Daoy (cell line): ENCODE measurements at places on chromosomes 5 and 9. TPM values are rescaled to one million over a fixed set of nuclear protein-coding genes. Genes with fewer than 3 reads are reported as not detected.

The GGTA1 gene
- total RNA-seq, result not detected in 2 replicates

The SLC22A4 gene
- total RNA-seq, result 3.0 and 3.5 TPM in 2 replicates

The FCHSD1 gene
- 7.5 and 13.2 TPM in 2 replicates for total RNA-seq

The HTR1A gene
- not detected in 2 replicates for total RNA-seq

The NCS1 gene
- total RNA-seq, result 40.7 and 49.6 TPM in 2 replicates

The SMIM27 gene
- 4.6 and 11.9 TPM in 2 replicates for total RNA-seq

The FOXD1 gene
- total RNA-seq, result 21.9 and 62.3 TPM in 2 replicates

The IL31RA gene
- 9.5 and 12.4 TPM in 2 replicates for total RNA-seq

The RASGEF1C gene
- total RNA-seq, result 0.40 TPM in 1 of 2 replicates, not detected in the other

The NUTM2F gene
- not detected in 2 replicates for total RNA-seq

The SCGB3A2 gene
- total RNA-seq, result not detected in 2 replicates

The SPATA31D4 gene
- total RNA-seq, result not detected in 2 replicates

The LYRM7 gene
- 14.9 and 22.0 TPM in 2 replicates for total RNA-seq

The PTGES gene
- 3.9 and 4.5 TPM in 2 replicates for total RNA-seq

The SV2C gene
- 0.03 and 0.11 TPM in 2 replicates for total RNA-seq

The SLC36A3 gene
- total RNA-seq, result not detected in 2 replicates

The RACK1 gene
- total RNA-seq, result 3,901 and 4,257 TPM in 2 replicates

The LRRC19 gene
- not detected in 2 replicates for total RNA-seq

The CCDC180 gene
- total RNA-seq, result 1.3 and 1.9 TPM in 2 replicates

The DNM1 gene
- total RNA-seq, result 8.5 and 12.3 TPM in 2 replicates

The SMC2 gene
- 61.5 and 73.9 TPM in 2 replicates for total RNA-seq

The SYNPO gene
- total RNA-seq, result 4.5 and 5.4 TPM in 2 replicates
